Activated CD4-positive, alpha-beta T cell treated with anti-CD3 and anti-CD28 coated beads, Interleukin-2, amount 10 ng/mL, durations not matched to agents 24 days and 14 days (primary cell): ENCODE measurements at places on chromosomes 11 and 22.

DNA sequence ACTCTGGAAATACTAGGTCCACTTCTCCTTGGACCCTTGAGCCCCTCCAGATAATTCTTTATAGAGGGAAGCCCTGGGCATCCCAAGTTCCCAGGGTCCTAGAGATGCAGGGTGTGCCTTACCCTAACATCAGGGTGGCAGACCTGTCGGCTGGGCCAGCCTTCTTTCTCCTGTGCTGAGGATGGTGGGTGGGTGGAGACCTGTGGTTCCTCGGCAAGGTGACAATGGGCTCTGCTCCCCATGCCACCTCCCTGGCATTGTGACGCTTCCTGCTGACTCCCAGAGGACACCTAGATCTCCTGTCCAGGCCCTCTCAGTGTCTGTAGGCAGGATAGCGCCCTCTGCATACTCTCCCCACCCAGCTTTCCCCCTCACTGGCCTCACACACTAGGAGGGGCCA, 3.8 kb upstream of the DERL3 start:
- no peak overlapping the region for H3K27ac ChIP-seq
- peaks cover 2% of the 10 kb centered on the region for H3K36me3 ChIP-seq
- H3K4me1 ChIP-seq, result peaks cover 26% of the 10 kb centered on the region
- H3K27me3 ChIP-seq, result peaks cover 11% of the 10 kb centered on the region

DNA sequence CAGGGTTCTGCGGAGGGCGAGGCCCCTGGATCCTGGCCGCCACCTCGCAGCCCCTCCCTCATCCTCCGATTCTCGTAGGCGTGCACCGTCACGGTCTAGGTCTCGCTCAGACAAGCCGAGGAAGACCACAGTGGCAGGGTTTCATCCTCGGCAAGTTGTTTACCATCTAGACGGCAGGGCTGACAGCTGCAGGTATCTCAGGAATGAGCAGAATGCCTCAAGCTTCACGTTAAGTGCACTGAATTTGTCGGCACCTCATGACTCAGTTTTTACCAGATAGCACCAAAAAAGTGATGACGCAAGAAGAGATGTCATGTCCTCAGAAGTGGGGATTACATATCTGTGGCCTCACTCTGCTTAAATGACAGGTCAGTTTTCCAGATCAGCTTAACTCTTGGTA, 35.1 kb downstream of the WT1 start:
- DNase-seq, result no peak
- H3K27me3 ChIP-seq, result peaks cover 6% of the 10 kb centered on the region
- no peak overlapping the region for H3K4me3 ChIP-seq
- H3K36me3 ChIP-seq, result no peaks in the 10 kb centered on the region
- H3K4me1 ChIP-seq, result no peaks in the 10 kb centered on the region

GRCh38 chr11:14543260-14543659, 23.1 kb upstream of the PSMA1 start:
- H3K27me3 ChIP-seq, result no peaks in the 10 kb centered on the region
- DNase-seq, result no peak
- H3K27ac ChIP-seq, result no peak overlapping the region
- peaks cover 43% of the 10 kb centered on the region for H3K36me3 ChIP-seq
- H3K4me1 ChIP-seq, result peaks cover 58% of the 10 kb centered on the region
- H3K4me3 ChIP-seq, result no peak overlapping the region

GRCh38 chr11:114244726-114245394, 51.3 kb upstream of the NNMT start:
- peaks cover 6% of the 10 kb centered on the region for H3K27me3 ChIP-seq
- no peaks in the 10 kb centered on the region for H3K4me1 ChIP-seq
- no peaks in the 10 kb centered on the region for H3K36me3 ChIP-seq
- no peak overlapping the region for H3K4me3 ChIP-seq
- no peak for DNase-seq

- H3K4me3 ChIP-seq, result no peak overlapping the region
- H3K27ac ChIP-seq, result no peak overlapping the region
- H3K27me3 ChIP-seq, result peaks cover 5% of the 10 kb centered on the region
Observed at GRCh38 chr11:2449548-2450320, 4.9 kb downstream of the KCNQ1 start.

GRCh38 chr22:48538291-48538820, 1289.3 kb downstream of the BRD1 start:
- H3K4me1 ChIP-seq, result no peaks in the 10 kb centered on the region
- DNase-seq, result no peak
- no peaks in the 10 kb centered on the region for H3K27me3 ChIP-seq
- no peaks in the 10 kb centered on the region for H3K36me3 ChIP-seq

GRCh38 chr11:2752204-2752770, 52.5 kb upstream of the KCNQ1OT1 start:
- no peaks in the 10 kb centered on the region for H3K27me3 ChIP-seq
- H3K36me3 ChIP-seq, result no peaks in the 10 kb centered on the region
- H3K4me1 ChIP-seq, result no peaks in the 10 kb centered on the region
- no peak overlapping the region for H3K27ac ChIP-seq
- H3K4me3 ChIP-seq, result no peak overlapping the region
- no peak for DNase-seq

GRCh38 chr11:130383344-130384211, 44.8 kb downstream of the ADAMTS8 start:
- DNase-seq, result no peak
- no peaks in the 10 kb centered on the region for H3K36me3 ChIP-seq
- H3K4me3 ChIP-seq, result no peak overlapping the region
- peaks cover 8% of the 10 kb centered on the region for H3K4me1 ChIP-seq
- H3K27ac ChIP-seq, result no peak overlapping the region

DNA sequence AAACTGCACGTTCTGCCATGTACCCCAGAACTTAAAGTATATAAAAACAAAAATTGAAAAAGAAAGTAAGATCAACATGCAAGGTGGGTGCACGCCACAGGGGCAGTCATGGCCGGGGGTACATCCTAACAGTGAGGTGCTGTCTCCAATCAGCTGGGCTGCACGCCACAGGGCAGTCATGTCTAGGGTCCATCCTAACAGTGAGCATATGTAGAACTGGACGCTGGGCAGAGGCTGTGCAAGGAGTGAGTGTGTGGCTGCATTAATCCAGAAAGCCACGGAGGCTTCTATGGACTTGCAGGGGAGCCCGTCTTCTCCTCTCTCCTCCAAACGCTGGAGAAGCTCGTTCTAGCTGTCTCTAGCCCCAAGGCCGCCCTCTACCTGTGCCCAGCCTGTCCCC, 1105.0 kb downstream of the BRD1 start:
- H3K4me1 ChIP-seq, result no peaks in the 10 kb centered on the region
- no peak overlapping the region for H3K4me3 ChIP-seq
- no peak overlapping the region for H3K27ac ChIP-seq
- no peaks in the 10 kb centered on the region for H3K27me3 ChIP-seq
- H3K36me3 ChIP-seq, result no peaks in the 10 kb centered on the region
- no peak for DNase-seq

- no peaks in the 10 kb centered on the region for H3K27me3 ChIP-seq
- DNase-seq, result no peak
- H3K27ac ChIP-seq, result no peak overlapping the region
- no peaks in the 10 kb centered on the region for H3K4me1 ChIP-seq
- no peak overlapping the region for H3K4me3 ChIP-seq
Observed at GRCh38 chr11:2717561-2718325, 17.9 kb upstream of the KCNQ1OT1 start.

- H3K27ac ChIP-seq, result peak overlapping the region; percentile 100
- peak overlapping the region; percentile 100 for H3K4me3 ChIP-seq
- peaks cover 74% of the 10 kb centered on the region for H3K36me3 ChIP-seq
Observed at GRCh38 chr11:62881579-62882430, 1.1 kb downstream of the SLC3A2 start.

DNA sequence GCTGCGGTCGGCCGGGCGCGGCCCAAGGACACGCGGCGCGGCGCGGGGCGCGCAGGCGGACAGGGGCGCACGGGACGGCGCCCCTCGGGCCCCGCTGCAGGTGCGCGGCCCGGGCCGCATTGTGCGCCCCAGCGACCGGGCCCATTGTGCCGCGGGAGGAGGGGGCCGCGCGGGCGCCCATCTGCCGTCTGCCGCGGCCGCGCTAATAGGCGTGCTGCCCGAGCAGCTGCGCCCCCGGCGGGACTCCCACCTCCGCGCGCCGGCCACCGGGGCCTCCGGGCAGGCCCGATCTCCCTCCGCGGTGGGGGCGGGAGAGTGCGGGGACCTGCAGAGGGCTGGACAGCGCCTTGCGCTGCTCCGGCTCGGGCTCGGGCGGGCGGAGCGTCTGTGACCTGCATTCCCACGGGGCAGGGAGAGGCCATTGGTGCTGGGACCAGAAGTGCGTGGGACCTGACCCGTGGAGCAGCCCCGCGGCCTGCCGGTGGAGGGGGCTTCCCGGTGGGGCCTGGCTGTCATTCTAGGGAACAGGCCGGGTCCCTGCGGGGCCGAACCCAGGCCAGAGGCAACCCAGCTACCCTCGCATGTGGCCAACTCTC, 933 bp downstream of the BRSK2 start:
- no peak overlapping the region for H3K27ac ChIP-seq
- peak; percentile 60 for DNase-seq
- peaks cover 39% of the 10 kb centered on the region for H3K27me3 ChIP-seq
- no peaks in the 10 kb centered on the region for H3K36me3 ChIP-seq
- peaks cover 2% of the 10 kb centered on the region for H3K4me1 ChIP-seq
- peak overlapping the region; percentile 49 for H3K4me3 ChIP-seq

DNA sequence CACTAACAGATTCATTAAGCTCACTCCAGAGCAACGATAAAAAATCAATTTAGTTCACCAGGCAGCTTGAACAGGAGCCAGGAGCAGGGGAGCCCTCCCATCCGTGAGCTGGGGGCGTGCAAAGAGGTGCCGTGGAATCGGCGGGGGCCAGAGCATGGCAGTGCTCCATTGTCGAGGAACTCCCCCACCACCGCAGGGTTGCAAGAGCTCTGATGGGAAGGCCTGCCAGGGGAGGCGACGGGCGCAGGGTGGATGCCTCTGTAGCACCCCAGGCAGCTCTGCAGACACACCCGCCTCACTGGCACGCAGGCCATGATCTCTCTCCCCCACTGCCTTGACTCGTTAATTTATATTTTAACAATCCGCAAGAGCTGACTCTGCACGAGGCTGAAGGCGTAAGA, 433.2 kb downstream of the MIAT start:
- no peaks in the 10 kb centered on the region for H3K36me3 ChIP-seq
- H3K27me3 ChIP-seq, result no peaks in the 10 kb centered on the region
- H3K4me1 ChIP-seq, result no peaks in the 10 kb centered on the region
- DNase-seq, result no peak
- H3K27ac ChIP-seq, result no peak overlapping the region
- no peak overlapping the region for H3K4me3 ChIP-seq

GRCh38 chr11:104091281-104092096, 55.0 kb downstream of the DDI1 start:
- no peaks in the 10 kb centered on the region for H3K4me1 ChIP-seq
- H3K4me3 ChIP-seq, result no peak overlapping the region
- no peak for DNase-seq
- H3K36me3 ChIP-seq, result no peaks in the 10 kb centered on the region
- H3K27ac ChIP-seq, result no peak overlapping the region
- H3K27me3 ChIP-seq, result no peaks in the 10 kb centered on the region
